ENCODE measurements at places on chromosomes 5 and 9.

- DNase-seq: no peak
Observed at GRCh38 chr9:21265421-21266189, 25.8 kb upstream of the IFNA14 start.

DNA sequence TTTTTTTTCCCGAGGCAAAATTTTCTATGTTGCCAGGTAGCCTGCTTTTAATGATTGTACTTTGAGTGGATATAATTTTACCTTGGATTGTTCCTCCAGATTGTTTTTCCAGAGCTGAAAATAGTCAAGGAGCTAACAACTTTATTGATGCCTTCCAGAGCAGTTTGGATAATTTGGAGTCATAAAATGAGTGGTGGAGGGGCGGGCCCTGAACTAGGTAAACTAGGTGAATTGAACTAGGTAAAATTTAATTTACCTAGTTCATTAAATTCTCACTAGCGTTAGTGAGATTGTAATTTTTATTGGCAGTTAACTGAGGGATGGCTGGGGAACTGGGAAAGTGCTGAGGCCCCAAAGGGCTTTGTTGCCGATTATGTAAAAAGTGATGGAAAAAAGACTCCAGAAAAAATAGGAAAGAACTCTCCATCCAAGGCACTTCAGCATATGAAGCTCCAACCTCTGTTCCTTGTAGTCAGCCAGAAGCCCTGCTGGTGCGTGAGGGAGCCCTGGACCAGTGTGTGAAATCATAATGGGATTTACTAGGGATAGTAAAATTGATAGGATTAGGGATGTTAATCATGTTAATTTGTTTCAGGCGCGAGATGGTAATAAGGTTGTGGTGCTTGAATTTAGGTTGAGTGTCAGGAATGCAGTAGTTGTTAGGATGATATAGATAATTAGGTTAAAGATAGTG is 1.7 kb downstream of the DNAJC25 start:
- no peak for DNase-seq

DNA sequence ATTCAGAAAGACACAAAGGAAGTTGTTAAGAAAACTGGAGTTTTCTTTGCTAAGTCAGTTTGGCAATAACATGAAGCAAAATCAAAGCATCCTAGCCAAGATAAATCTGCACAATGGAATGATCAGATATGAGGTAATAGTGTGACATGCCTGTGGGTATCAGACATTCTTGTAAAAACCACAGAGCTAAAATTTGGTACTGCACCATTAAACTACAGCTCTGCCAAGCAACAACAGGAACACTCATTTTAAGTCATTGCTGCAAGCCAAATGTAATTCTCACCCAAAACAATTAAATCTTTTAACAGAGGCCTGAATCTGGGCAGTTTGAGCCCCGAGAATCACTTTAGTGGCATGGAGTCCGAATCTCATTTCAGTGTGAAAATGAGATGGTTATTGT is 96.6 kb downstream of the VCAN start:
- no peak for DNase-seq

DNA sequence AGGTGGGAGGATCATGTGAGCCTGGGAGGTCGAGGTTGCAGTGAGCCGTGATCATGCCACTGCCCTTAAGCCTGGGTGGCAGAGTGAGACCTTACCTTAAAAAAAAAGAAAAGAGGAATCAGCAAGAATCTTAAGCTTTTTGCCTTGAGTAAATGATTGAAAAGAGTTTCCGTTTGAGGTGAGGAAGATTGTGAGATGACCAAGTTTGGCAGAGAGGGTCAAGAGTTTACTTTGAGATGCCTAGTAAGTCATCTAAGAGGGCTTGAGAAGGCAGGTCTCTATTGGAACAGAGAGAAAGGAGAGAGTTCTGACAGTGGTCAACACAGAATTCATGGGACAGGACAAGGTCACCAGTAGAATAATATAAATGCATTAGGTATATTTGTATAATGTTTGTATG is 572.1 kb downstream of the TLE4 start:
- DNase-seq: no peak

DNA sequence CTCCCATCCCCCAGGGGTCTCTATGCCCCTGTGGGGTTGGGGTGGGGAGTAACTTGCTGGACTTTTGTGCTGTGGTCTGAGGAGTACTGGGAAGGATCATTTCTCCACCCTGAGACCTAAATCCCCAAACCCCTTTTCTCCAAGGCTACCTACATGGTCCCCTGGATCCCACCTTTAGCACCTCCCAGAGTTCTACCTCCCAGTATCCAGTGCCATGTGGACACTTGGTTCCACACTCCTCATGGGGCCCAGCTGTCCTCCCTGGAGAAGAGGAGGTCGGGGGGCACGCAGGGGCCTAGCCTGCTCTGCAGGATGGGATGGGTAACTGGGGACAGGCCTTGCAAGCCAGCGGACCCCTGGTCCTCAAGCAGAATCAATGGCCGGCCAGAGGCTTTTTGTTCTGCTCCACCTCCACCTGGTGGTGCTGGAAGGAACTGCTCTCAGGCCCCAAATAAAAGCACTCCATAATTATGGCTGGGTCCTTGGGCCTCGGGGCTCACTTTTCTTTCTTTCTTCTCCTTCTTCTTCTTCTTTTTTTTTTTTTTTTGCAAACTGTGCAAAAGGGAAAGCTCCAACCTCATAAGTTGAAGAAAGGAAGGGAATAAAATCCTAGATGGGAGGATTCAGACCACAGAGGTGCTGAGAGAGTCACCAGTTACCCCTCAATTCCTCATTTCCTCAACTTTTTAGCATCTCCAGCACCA is 68.4 kb downstream of the PSD2 start:
- peak; percentile 50 for DNase-seq

DNA sequence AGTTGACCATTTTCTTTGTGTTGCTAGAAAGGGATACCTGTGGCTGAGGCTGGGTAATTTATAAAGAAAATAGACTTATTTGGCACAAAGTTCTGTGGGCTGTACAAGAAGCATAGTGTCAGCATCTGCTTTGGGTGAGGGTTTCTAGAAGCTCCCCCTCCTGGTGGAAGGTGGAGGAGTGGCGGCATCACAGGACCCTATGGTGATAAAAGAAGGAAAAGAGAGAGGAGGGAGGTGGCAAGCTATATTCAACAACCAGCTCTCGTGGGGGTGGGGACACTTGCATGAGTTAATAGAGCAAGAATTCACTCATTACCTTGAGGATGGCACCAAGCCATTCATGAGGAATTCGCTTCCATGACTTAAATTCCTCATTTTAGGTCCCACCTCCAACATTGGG is 2041.4 kb upstream of the CDH9 start:
- DNase-seq: no peak

DNA sequence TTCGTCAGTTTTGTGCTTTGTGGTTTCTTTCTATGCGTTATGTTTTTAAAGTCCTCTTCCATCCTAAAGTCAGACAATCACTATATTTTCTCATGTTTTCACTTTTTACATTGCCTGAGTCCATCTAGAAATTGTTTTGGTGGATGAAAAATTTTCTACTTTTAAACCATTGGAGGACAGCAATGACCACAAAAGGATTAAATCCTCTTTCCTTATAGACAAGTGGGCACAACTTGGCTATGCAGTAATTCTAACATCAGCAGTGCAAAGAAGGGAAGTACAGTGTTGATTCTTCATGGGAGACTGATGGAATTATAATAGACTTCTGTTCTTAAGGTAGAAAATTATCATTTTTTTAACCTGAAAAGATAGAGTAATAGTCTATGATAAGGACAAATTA is 75.5 kb downstream of the PALM2AKAP2 start:
- no peak for DNase-seq

DNA sequence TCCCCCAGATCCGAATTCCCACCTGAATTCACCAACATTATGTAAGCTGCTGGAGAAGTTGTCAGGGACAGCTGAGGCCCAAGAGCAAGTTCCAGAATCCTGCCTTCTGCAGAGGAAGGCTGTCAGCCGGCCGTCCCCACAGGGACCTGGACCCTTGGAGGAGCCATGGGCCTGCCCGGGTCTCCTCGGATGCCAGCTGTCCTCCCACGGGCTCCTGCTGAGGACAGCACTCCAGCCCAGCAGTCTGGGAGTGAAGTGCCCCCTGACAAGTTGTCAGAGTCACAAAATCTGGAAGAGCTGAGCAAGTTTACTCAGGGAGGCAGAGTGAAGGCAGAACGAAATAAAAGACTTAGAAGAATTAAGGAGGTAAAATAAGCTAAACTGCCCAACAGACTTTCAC is 192.5 kb upstream of the DAPK1 start:
- no peak for DNase-seq

GRCh38 chr5:7686794-7687193 is 164.1 kb downstream of the CFAP90 start:
- DNase-seq: no peak

DNA sequence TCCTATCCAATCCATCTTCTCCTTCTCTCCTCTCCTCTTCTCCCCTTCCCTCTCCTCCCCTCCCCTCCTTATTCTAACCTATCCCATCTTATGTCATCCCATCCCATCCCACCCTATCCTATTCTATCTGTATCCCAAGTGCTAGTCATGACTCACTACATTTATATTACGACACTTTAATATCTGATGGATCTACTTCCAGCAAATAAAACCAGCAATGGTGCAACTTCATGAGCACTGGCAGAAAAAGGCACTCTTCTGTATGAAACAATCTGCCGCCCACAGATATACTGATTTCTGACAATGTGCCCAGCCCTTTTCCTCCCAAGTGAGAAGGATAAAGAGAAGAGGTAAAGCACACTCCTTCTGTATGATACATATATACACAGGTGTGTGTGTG is 86.6 kb upstream of the ANKH start:
- no peak for DNase-seq

GRCh38 chr5:149324641-149325040 is 20.7 kb upstream of the GRPEL2 start:
- DNase-seq: no peak

Data from caudate nucleus (tissue), 63 donors.